ENCODE measurements at places on chromosomes 3 and 15.

DNA sequence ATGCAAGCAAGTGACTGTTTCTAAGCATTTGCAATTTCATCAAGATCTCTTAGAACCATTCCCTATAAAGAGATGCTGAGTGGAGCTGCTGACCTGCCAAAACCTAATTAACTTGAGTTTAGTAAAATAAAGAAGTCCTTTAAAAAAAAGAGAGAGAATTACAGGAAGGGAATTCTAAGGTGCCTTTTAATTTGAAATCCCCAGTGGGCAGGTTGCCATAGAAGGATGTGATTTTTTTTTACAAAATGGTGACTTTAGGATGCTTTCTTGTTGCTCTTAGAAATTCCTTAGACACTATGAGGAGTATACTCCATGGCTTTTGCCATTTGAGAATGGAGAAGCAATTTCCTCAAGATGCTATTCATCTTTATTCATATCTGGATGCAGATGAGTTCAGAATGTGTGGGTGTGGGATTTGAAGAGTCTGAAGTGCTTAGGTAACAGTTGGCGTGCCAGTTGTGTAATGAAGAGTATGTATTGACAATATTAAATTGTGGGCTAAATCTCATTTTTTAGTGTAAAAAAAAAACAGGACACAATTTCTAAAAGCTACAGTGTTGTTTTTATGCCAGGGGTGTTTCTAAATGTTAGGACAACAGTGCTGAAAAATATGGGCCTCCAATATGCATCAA, 13.6 kb downstream of the LRRC3B start:
- no peak for DNase-seq

DNA sequence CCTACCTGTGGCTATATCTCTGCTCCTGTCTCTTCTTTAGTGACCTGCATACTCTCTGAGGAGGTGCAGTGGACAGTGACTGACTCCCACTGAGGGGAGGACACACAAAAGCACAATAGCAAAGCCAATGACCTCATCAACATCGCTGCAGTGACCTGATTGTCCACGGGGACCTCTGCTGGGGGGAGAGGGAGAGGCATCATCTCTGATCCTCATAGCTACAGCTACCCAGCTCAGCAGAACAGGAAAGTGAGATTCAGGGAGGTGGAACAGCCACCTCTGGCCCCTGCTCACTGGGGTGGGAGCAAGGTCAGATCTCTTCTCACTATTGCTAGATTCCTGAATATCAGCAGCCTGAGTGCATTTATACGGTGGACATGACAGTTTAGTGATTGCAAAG, 179.2 kb downstream of the ATP10A start:
- no peak for DNase-seq

GRCh38 chr3:89925976-89926375, 818.6 kb downstream of the EPHA3 start:
- DNase-seq = no peak

DNA sequence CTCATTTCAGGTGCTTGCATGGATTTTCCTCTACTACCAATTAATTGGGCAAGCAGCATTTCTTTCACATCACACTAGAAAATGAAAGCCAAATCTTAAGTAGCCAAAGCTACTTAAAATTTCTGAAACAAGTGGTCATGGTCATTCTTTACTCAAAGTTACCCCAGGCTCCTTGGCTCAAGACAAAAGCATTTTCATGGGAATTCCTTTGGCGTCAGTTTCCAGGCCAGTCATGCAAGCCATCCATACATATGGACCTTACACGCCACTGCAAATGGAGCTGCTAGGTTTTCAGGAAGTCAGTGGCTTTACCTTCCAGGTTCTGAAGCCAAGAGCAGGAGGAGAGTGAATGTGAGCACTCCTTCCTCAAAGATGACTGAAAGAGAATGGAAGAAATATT, 83.7 kb upstream of the IL12A start:
- no peak for DNase-seq

DNA sequence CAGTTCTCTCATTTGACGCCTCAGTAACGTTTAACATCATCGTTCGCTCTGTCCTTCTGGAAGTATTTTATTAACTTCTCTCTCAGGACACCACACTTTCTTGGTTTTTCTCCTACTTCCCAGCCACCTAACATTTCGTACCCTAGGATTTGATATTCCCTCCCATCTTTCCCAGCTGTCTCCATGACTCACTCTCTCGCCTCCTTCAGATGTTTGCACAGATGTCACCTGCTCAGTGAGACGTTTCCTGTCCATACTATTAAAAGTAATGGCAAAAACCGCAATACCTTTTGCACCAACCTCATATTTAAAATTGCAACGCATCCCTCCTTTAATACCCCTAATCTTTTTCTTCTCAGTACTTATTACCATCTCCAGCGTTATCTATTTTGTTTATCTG, 62.1 kb upstream of the SPRED1 start:
- DNase-seq = no peak

GRCh38 chr3:156581033-156581432, 26.1 kb upstream of the SSR3 start:
- DNase-seq = no peak

DNA sequence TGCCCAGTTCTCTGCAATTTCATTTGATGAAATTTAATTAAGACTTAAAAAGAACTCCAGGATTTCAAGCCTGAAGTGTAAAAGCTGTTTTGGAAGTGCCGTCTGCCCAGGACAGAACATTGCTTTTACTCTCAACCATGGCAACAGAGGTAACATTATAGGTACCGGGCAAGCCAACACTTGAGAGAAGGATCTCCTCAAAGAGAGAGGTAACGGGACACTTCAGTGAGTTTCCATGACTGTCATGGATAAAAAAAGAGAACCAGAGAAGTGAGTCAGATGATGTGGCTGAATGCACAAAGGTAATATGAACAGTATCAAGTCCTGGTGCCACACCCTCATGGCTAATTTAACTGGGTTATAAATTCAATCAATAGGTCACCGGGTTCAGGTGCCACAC, 130.2 kb upstream of the LMOD3 start:
- DNase-seq = no peak

GRCh38 chr3:116000311-116000710, 377.0 kb downstream of the GAP43 start:
- DNase-seq = no peak

DNA sequence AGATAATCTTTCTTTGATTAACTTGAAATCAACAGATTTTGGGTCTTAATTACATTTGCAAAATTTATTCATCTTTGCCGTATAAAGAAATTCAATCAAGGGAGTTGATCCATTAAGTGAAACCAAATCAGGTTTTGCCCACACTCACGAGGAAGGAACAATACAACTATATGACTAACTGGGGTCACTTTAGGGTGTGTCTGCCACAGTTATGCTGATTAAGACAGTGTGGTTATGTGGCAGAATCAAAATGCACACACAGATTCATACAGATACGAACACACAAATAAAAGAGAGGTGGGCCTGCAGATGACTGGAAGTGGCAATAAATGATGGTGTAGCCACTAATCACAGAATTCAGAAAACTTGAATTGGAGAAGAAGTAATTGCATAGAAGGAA, 543.5 kb downstream of the GABRG3 start:
- no peak for DNase-seq

DNA sequence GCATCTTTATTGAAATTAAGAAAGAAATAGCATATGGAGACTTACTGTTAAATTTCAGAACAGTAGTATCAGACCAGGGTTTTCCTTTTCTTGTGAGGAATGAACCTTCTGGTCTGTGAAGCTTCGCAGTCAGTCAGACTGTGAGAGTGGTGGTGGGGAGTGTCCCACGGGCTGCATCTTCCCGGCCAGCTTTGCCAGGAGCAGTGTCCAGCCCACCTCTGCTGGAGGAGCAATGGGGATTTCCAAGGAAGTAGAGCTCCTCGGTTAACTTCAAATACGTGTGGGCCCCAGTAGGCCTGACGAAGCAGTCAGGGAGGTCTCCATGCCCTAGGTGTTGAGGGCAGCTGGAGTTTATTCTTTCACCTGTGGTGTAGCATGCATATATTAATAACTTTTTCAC, 40.9 kb upstream of the FBXL22 start:
- no peak for DNase-seq

- DNase-seq = no peak
Measured at GRCh38 chr3:16148783-16149182, 25.7 kb upstream of the GALNT15 start.

- DNase-seq = no peak
Measured at GRCh38 chr3:17088017-17088416, 203.3 kb downstream of the PLCL2 start.

GRCh38 chr3:58171126-58171525, 39.6 kb downstream of the DNASE1L3 start:
- DNase-seq = no peak

- no peak for DNase-seq
Measured at GRCh38 chr3:152586974-152587373, 248.0 kb upstream of the P2RY1 start.

- no peak for DNase-seq
Measured at GRCh38 chr15:92346063-92346462, 47.6 kb upstream of the ST8SIA2 start.

DNA sequence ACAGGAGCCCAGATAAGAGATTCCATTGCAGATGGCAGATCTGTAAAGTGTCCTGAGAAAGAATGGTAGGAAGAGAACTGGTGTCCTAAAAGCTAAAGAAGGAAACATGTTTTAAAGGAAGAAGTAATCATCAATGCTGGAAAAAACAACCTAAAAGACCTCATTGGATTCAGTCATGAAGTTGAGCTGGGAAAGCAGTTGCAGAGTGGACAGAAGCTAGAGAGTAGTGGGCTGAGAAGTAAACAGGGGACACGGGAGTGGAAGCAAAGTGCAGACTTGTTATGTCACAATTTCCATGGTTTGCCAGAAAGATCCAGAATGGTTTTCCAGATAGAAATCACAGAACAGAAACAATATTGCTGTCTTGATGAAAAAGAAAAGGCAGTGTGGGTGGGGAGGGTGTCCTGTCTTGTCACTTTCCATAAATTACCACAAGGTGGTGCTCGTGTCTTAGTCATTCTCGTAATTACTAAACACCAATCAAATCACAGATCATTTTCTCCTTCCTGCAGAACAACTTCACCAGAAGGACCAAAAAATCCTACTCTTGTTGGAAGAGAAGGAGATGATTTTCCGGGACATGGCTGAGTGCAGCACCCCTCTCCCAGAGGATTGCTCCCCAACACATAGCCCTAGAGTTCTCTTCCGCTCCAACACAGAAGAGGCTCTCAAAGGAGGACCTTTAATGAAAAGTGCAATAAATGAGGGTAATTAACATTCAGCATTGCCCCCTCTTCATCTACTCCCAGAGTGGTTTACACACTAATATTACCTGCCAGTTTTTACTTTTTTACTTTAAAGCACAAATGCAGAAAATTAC, 64.5 kb downstream of the KLHL25 start:
- peak; percentile 35 for DNase-seq

DNA sequence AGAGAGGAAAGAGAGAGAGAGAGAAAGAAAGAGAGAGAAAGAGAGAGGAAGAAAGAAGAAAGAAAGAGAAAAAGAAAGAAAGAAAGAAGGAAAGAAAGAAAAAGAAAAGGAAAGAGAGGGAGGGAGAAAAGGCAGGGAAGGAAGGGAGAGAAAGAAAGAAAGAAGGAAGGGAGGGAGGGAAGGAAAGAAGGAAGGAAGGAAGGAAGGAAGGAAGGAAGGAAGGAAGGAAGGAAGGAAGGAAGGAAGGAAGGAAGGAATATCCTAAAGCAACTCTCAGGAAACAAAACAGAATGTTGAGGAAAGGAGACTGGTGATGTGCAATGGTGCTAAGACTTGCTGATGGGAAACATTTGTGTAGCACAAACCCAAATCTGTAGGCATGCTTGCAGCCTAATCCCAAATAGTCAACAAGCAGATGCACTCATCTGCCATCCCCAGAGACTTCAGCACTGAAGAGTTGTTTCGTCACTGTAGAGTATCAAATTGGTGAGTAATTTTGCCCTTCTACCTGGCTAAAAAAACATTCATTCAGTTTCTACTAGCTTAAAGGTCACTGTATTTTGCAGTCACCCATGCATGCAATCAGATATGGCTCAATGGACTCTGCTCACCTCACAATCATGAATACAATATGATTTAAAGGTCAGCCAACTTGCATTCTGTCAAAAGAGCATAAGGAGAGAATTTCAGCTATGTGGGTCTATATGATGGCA, 480.3 kb downstream of the FGF12 start:
- no peak for DNase-seq

DNA sequence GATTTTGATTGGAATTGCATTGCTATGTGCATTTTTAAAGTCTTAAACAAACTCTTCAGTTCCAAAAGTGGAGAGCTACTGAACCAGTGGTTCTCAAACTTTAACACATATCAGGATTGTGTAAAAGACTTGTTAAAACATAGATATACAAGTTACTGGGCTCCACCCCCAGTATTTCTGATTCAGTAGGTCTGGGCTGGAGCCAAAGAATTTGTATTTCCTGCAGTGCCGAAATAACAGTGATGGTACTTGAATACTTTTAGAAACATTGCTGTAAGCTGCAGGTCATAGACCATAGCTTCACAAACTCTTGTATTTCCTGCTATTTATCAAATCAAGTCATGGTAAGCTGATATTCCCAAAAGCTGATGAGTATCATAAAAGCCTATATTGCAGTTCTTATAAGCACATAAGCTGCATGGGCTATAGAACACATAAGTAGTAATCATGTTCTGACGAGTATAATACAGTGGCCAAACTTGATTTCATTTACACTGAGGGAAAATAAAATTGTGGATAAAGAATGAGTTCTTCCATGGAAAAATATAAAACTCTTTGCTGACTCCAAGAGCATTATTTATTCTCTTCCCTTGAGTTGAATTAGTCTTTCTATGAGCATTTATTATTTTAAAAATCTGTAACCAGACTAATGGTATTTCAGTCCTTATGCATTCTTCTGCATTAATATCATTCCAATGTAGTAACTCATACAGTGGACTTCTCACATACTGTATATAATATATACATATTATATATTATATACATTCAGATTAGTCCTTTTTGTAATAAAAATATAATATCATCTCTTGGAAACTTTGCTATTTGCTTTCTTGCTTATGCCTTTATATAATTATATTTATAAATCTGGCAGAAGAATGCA, 550.5 kb upstream of the AGTR1 start:
- DNase-seq = no peak

GRCh38 chr3:21747966-21748555, 2.9 kb downstream of the ZNF385D start:
- no peak for DNase-seq

DNA sequence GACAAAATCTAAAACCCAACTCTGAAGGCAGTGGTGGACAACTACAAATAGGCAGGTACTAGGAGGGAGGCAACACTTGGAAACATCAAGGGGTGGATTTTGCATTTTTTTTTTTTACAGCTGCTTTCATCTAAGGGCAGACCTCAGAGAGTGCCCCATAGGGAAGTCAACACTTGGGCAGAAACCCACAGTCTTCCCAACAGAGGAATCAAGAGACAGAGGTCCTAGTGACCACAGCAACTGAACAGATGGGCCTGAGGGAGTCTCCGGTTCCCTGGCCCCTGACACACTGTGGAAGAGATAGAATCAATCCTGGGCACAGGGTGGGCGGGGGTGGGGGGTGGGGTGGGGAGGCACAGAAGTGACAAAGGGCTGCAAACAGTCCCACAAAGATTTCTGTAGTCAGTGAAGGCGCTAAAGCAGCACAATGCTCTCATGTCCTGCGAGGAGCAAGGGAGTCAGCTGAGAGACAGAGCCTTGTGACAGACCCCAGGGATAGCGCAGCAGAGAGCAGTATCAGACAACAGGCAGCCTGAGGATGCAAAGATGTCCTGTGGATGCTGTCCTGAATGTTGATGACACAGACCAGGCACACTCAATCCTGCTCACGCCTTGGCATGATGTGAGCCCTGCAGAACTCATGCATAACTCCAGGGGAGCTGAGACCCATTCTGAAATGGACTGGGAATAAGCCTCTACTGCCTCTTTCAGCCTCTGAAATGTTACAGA, 6.9 kb upstream of the RFTN1 start:
- no peak for DNase-seq
